Stimulated activated CD8-positive, alpha-beta memory T cell treated with anti-CD3 and anti-CD28 coated beads, Interleukin-15, amount 100 ng/mL, for 1 hour (primary cell): ENCODE measurements at places on chromosomes 3 and 15.

GRCh38 chr3:59432665-59433064, 382.8 kb upstream of the CFAP20DC start:
- no peak for DNase-seq

DNA sequence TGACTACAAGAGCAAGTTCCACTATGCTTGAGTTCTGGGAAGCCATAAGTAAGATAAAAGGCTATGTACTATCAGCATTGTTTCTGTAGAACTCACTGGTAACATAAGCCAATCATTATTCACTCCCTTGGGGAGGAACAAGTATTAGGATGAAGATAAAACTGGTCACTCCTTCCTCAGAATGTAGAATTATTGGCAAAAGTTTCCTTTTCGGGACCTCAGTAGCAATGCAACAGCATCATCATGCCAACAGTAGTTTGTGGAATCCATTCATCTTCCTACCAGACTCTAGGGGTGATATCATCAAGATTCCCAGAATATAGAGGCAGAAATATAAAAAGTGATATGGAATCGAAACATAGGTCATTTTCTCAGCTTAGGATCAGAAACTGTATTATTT, 209.5 kb downstream of the PLOD2 start:
- no peak for DNase-seq

DNA sequence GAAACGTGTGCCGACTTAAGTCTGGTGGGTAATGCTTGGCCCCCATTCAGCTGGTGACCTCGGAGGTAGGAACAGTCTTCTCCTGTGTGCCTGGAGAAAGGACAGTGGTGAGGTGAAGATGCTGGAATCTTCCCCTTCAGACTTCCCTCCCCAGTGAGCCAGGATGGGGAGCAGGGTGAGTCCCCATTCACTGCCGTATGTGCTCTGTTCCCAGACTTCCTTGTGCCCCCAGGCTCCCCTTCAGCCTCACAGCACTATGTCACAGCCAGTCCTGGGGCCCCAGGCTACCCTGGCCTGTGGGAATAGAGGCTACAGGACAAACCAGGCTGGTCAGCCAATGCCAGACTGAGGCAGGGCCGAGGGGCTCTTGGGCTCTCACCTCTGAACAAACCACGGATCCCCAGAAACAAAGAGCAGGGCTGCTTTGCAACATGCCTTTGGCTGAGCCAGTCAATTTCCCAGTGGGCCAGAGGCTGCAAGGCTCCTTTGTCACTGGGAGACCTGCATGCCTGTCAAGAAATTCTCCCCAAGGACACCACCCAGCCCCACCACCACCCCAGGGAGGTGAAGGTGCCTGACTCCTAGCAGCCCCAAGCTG, 31.8 kb upstream of the HHATL start:
- no peak for DNase-seq

DNA sequence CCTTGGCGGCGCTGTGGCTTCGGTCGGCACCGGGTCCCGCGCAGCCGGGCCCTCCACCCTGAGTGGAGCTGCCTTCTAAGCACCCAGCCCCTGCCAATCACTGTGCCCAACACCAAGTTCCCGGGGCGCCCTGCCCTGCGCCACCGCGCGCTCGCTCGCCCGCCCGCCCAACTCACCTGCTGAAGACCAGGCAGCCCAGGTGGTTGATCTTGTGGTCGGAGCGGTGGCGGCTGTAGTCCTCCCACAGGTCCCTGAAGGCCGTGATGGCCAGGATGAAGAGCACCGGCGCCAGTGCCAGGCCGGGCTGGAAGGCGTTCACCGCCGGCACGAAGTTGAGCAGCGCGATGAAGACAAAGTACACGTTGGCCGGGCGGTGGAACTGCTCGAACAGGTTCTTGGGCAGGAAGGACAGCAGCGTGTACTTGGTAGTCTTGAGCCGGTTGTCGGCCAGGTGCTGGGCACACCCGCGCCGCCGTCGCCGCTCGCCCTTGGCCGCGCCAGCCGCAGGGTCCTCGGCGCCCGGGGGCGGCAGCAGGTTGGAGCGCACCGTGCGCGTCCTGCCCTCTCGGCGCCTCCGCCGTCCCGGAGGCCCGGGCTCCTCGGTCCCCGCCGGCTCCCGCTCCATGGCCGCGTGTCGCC, 536 bp downstream of the ATP10A start:
- no peak for DNase-seq

DNA sequence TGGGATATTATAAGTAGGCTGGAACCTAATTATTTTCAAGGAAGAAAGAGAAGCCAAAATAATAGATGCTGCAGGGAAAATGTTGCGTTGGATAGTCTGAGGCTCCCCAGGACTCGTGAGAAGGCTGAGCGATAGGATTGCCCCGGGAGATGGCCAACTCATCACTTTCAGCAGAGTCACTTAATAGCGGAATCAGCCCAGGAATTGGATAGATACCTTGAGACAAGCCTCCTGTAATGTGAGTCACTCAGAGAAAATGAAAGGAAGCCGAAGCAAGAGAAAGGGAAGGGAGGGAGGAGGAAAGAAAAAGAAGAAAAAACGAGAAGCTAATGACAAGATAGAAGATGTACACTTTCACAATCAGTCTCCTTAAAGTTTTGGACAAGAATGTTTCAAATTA, 94.3 kb downstream of the SQOR start:
- DNase-seq, result no peak

DNA sequence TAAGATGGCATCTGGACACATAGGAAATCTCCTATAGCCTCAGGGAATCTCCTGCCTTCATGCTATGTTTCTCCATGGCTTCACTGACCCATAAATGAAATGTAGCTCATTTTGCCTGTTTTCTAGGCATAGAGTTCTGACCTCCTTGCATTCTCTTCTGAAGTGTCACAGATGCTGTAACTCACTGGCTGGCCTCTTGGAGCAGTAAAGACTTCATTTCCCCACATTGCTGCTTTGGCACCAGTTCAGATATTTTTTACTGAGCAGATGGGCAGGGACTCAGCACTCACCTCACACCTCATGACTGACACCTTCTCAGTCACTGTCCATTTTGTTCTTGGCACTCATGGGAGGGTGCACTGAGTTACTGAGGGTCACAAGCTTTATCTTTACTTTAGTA, 286.7 kb upstream of the TGFBR2 start:
- DNase-seq, result peak; percentile 1

- no peak for DNase-seq
Measured at GRCh38 chr15:84741121-84741520, 7.3 kb upstream of the ZNF592 start.

- DNase-seq, result no peak
Measured at GRCh38 chr15:70376929-70377691, 279.4 kb upstream of the TLE3 start.

DNA sequence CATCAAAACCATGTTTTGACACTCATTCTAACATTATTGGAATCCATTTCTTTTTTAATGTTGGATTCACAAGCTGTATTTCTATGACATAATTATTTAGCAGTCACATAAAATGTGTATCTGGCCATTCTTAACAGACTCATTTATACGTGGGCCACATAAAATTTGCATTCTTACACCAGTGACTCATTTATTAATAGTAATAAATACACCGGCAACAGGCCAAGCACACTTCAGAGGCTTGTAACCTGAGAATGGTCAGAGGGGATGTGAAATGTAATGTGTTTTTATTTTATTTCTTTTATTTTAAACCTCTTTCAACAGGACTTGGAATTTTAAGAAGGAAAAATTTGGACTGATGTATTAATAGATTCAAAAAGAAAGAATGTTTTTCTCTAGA, 384.9 kb upstream of the RARB start:
- DNase-seq, result no peak

DNA sequence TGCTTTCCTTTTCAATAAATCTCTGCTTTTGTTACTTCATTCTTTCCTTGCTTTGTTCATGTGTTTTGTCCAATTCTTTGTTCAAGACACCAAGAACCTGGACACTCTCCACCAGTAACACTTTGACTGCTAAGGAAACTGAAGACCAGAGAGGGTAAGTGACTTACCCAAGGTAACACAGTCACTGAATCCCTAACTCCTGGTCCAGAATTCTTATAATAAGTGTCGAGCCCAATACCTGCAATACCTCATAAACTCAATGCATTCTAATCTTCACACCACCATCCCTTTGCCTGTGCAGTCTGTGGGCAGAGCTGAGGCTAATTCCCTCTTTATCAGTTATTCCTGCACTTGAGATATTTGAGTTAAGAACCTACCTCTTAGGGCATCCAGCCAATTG, 237.8 kb downstream of the UACA start:
- DNase-seq, result no peak

DNA sequence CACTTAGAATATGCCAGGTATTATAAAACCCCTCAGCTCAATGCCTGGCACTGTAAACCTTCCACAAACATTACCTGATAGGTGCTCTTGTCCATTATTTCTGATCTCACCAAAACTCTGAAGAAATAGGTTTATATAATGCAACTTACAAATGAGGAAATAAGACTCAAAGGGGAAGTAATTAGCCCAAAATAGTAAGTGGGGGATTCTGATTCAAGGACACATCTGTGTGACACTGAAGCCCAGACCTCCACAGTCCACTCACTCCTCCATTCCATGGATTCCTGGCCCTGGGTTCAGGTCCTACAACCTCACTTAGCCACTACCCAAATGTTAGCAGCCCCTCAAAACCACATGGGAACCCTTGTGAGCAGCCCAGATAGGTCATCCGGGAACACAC, 49.9 kb downstream of the TRANK1 start:
- DNase-seq, result no peak

- DNase-seq, result no peak
Measured at GRCh38 chr3:150324245-150324644, 83.9 kb upstream of the TSC22D2 start.

- no peak for DNase-seq
Measured at GRCh38 chr3:14127516-14128161, 2.8 kb downstream of the TMEM43 start.

- no peak for DNase-seq
Measured at GRCh38 chr3:57004229-57004628, 56.2 kb upstream of the SPATA12 start.

DNA sequence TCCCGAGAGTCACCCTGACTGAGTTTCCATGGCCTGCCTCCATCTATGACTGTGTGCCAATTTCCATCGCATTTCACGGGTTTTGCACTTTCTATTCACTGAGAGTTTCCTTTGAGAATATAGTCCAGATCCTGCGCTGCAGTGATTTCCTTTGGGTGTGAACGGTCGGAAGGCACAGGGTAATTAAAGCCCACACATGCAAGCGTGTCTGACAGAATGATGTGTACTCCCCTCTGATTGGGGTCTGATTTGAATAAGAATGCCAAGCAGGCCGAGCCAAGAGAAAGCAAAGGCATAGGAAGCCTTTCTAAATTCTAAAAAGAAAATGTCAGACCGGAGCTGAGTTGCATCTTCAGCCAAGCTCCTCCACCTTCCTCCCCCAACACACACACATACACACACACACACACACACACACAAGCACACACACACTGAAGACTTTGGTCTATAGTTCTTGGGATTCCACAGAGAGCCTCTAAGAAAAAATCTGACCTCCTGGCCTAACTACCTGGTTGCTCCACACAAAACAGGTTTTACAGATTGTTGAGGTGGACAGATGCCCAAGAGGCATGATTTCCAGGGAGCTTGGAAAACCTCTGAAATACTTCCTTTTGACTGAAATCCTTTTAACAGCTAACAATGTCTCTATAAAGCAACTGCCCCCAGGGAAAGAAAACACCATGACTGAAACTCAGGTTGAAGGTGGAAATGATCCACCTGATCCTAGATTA, 59.7 kb upstream of the LRRN1 start:
- no peak for DNase-seq

GRCh38 chr3:12041446-12042041, 37.4 kb downstream of the SYN2 start:
- no peak for DNase-seq

GRCh38 chr3:65578861-65579260, 459.9 kb downstream of the MAGI1 start:
- no peak for DNase-seq

- DNase-seq, result no peak
Measured at GRCh38 chr15:53695365-53695764, 64.1 kb downstream of the WDR72 start.

GRCh38 chr3:7489417-7489816, 628.5 kb downstream of the GRM7 start:
- DNase-seq, result no peak

DNA sequence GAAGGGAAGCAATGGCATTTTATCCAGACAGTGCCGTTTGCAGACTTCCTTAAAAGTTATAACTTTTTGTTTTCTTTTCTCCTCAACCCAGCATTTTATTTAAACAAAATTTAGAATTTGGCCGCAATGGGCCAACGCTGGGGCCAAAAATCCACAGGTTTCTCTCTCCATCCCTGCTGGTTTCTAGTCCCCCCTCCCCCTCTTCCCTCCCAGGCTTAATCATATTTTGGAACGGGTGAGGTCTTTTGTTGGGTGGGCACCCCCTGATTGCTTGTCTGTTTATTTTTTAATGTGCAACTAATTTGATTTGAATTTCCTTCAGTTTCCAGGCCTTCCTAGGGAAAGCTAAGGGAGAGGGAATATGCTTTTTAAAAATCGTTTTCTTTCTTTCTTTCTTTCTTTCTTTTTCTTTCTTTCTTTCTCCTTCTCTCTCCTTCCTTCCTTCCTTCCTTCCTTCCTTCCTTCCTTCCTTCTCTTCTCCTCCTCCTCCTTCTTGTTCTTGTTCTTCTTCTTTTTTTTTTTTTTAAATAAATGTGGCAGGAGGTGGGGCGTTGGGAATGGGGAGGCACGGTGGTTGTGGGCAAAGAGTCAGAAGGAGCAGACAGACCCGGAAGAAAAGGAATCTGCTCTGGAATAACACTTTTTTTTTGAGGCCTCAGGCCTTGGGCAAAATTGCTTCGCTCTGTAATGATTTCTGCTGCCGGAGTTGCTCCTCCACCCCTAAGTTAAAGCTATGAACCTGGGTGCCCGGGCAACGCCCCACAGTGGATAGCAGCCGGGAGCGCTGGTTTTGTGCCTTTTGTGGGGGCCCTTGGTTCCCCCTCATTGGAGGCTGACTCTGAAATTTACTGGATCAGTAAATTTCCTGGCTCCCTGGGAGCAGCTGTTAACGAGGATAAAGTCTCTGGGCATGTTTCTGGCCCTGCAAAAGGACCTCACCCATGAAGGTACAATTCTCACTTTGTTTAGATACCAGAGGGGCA, 1.9 kb downstream of the FNDC3B start:
- DNase-seq, result no peak

DNA sequence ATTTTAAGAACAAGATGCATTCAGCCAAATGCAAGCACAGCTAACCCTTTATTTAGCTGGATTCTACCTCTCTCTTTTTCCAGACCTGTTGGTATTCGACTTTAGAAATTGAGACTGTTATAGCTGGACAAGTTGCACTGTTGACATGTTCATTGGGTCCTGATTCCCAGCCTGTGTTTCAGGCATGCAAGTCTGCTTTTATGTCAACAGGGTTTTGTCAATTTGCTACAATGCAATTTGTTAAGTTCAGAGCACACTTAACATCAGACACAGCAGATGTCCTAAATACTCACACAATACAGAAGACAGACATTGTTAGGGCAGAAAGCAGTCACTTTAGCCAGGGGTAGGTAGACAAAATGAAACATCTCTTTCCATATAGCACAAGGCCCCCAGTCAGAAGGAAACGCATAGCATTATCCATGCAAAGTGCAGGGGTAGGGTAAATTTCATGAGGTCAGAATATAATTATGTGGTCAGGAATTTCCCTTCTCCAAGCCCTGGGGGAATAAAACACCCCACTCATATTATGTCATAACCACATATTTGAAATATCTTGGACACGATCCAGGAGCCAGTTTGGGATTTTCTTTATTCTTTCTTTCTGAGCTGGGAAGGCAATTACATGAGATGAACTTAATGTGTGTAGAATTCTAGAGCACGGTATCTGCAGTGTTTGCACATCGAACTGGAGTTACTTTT, 504.1 kb downstream of the NTRK3 start:
- DNase-seq, result no peak
